Temporal lobe (tissue), 4 donors: ENCODE measurements at places on chromosomes 4 and X. TPM values are rescaled to one million over a fixed set of nuclear protein-coding genes. Genes with fewer than 3 reads are reported as not detected.

Gene HEPH
- total RNA-seq, result 5.4 TPM

Gene MAGEA4
- total RNA-seq, result not detected

Gene PF4V1
- not detected for total RNA-seq

Gene ACSL1
- total RNA-seq, result 34.7 TPM

Gene SPATA18
- total RNA-seq, result 1.2 TPM

Gene ZNF718
- 36.4 TPM for total RNA-seq

Gene LAGE3
- 7.9 TPM for total RNA-seq

Gene IDUA
- total RNA-seq, result 5.4 TPM

Gene BMX
- total RNA-seq, result under 0.01 TPM

Gene MAGEA9B
- total RNA-seq, result under 0.01 TPM

Gene SLC10A4
- 5.2 TPM for total RNA-seq

Gene STS
- 8.4 TPM for total RNA-seq

Gene RXFP1
- total RNA-seq, result 18.7 TPM

Gene MID1
- total RNA-seq, result 10.3 TPM

Gene AWAT2
- not detected for total RNA-seq

Gene HERC5
- total RNA-seq, result 2.0 TPM

Gene ATP1B4
- not detected for total RNA-seq

Gene MAGEA6
- not detected for total RNA-seq

Gene DUSP21
- not detected for total RNA-seq

Gene DDIT4L
- total RNA-seq, result 0.25 TPM

Gene GAGE1
- not detected for total RNA-seq

Gene ALPK1
- 4.2 TPM for total RNA-seq

Gene ADGRG2
- 3.0 TPM for total RNA-seq

Gene L1CAM
- 132 TPM for total RNA-seq

Gene MAGEA3
- total RNA-seq, result not detected

Gene TLL1
- total RNA-seq, result 0.98 TPM

Gene CENPVL1
- 1.7 TPM for total RNA-seq

Gene STOX2
- 34.7 TPM for total RNA-seq

Gene C4orf33
- total RNA-seq, result 9.6 TPM

Gene CRMP1
- total RNA-seq, result 551 TPM

Gene ZMAT1
- total RNA-seq, result 12.5 TPM

Gene MXD4
- total RNA-seq, result 17.0 TPM

Gene TDO2
- not detected for total RNA-seq

Gene ZNF674
- total RNA-seq, result 11.3 TPM

Gene NBDY
- 6.1 TPM for total RNA-seq

Gene RPS6KA6
- total RNA-seq, result 18.2 TPM

Gene NEUROG2
- total RNA-seq, result 25.1 TPM

Gene NPY1R
- total RNA-seq, result 129 TPM

Gene YIPF6
- 23.4 TPM for total RNA-seq

Gene IL3RA
- total RNA-seq, result 1.7 TPM

Gene SLC9B1
- 6.4 TPM for total RNA-seq

Gene SOD3
- total RNA-seq, result under 0.01 TPM

Gene MCF2
- total RNA-seq, result 9.1 TPM

Gene TIMP1
- 4.7 TPM for total RNA-seq

Gene NLRP2B
- 0.25 TPM for total RNA-seq

Gene ASB12
- total RNA-seq, result 0.25 TPM

Gene VEGFC
- total RNA-seq, result 2.2 TPM

Gene CCNA2
- total RNA-seq, result 3.9 TPM

Gene TFE3
- 8.9 TPM for total RNA-seq

Gene HS6ST2
- total RNA-seq, result 6.6 TPM
